ENCODE measurements at places on chromosomes 1 and 21.

- no peaks in the 10 kb centered on the region for H3K4me1 ChIP-seq
- H3K27ac ChIP-seq = no peak overlapping the region
- H3K4me3 ChIP-seq = no peak overlapping the region
Observed at GRCh38 chr1:20160034-20160433, 20.9 kb downstream of the PLA2G2F start.

DNA sequence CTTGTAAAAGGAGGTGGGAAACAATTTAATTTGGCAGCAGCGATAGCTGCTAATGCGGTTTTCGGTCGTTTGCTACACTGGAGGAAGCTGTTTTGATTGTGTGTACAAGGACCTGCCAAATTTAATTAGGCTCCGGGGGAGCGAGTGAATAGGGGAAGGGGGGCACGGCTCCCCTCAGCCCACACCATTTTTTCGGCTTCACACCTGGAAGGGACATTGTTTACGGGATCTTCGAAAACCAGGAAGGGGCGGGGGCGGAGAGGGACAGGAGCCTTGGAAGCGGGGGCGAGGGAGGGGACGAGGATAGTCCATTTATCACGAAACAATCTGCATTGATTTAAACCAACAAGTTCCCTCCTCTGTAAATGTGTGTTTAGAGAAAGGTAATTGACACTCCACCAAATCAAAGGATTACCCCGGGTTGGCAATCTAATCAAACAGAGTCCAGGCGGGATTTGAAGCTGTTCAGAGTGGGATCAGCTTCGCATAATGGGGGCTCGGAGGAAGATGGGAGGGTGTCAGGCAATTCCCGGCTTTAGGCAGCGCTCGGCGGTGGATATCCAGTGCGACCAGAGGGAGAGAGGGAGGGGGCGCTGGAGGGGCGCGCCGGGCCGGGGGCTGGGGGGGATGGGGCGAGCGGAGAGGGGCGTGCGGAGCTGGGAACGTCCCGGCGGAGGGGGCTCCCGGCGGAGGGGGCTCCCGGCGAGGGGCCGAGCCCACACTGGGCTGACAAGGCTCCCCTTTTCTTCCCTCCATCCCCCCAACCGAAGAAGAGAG lies 9.8 kb downstream of the PAX7 start:
- peaks cover 100% of the 10 kb centered on the region for H3K27me3 ChIP-seq
- no peak overlapping the region for H3K27ac ChIP-seq
- DNase-seq = no peak
- no peaks in the 10 kb centered on the region for H3K36me3 ChIP-seq

GRCh38 chr1:65001231-65001792 lies 35.0 kb upstream of the JAK1 start:
- no peaks in the 10 kb centered on the region for H3K27me3 ChIP-seq
- peak overlapping the region; percentile 71 for H3K4me3 ChIP-seq
- peaks cover 22% of the 10 kb centered on the region for H3K4me1 ChIP-seq
- DNase-seq = peak; percentile 53
- peak overlapping the region; percentile 73 for H3K27ac ChIP-seq
- peaks cover 12% of the 10 kb centered on the region for H3K36me3 ChIP-seq

GRCh38 chr1:51919684-51920083 lies 41.2 kb upstream of the NRDC start:
- no peak overlapping the region for H3K4me3 ChIP-seq
- H3K27me3 ChIP-seq = peaks cover 65% of the 10 kb centered on the region
- no peaks in the 10 kb centered on the region for H3K4me1 ChIP-seq
- DNase-seq = no peak
- H3K36me3 ChIP-seq = no peaks in the 10 kb centered on the region
- no peak overlapping the region for H3K27ac ChIP-seq

DNA sequence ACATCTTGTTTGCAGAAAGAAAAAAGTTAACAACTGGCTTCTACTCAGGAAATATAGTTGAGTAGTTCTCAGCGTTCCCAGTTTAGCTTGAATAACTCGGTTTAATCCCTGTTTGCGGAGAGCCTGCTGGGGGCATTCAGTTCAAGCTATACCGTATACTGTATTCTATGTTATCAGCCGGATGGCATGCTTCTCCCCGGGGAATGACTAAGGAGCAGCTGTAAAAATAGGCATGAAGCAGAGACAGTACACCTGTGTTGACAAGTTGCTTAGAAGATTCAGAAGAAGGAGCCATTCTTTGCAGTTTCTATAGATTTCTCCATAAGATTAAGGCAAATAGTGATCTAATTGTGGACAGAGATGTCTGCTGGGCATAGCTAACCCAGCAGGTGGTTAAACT lies 267.8 kb upstream of the NCAM2 start:
- H3K27ac ChIP-seq = no peak overlapping the region
- H3K4me1 ChIP-seq = no peaks in the 10 kb centered on the region
- DNase-seq = no peak
- no peaks in the 10 kb centered on the region for H3K36me3 ChIP-seq
- H3K27me3 ChIP-seq = no peaks in the 10 kb centered on the region

GRCh38 chr1:219210067-219210466 lies 36.4 kb downstream of the LYPLAL1 start:
- H3K4me1 ChIP-seq = no peaks in the 10 kb centered on the region
- H3K27me3 ChIP-seq = no peaks in the 10 kb centered on the region
- H3K36me3 ChIP-seq = no peaks in the 10 kb centered on the region
- no peak for DNase-seq
- no peak overlapping the region for H3K27ac ChIP-seq
- H3K4me3 ChIP-seq = no peak overlapping the region

GRCh38 chr1:35683012-35683411 lies 35.7 kb downstream of the C1orf216 start:
- DNase-seq = no peak
- H3K36me3 ChIP-seq = no peaks in the 10 kb centered on the region

DNA sequence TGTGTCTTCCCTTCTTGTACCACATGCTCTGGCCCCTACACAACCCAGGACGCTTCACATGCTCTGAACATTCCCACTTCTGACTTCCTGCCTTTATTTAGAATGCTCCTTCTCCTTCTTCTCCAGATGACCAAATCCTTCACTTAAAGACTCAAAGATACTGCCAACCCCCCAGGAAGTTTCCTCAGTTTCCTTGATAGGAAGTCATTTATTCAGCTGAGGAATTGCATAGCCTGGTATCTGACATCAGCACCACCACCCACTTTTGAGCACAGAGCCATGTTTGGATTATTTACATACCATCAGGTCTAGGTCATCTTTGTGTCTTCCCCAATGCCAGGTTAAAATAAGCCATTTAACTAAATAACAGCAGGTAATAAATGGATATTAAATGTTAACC lies 42.4 kb downstream of the GFI1 start:
- no peak for DNase-seq
- H3K27ac ChIP-seq = no peak overlapping the region
- H3K4me3 ChIP-seq = no peak overlapping the region
- no peaks in the 10 kb centered on the region for H3K27me3 ChIP-seq
- peaks cover 3% of the 10 kb centered on the region for H3K4me1 ChIP-seq
- peaks cover 2% of the 10 kb centered on the region for H3K36me3 ChIP-seq

DNA sequence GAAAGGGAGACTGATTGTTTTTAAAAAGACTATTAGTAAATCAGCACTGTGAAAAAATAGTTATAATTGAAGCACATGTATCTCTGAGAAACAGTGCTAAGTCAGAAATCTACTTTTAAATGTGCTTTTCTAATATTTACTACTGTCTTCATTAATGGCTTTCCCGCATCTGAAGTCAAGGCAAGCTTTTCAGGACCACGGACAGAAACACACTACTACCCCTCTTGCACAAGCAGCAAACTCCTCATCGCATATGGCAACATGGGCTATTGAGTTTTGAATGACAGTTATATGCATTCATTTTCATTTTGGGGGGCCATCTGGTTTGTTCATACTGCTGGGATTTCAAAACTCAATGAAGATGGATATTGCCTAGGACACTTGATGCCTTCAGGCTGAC lies 433.4 kb upstream of the CAMK1G start:
- no peak for DNase-seq
- H3K4me3 ChIP-seq = no peak overlapping the region
- H3K27ac ChIP-seq = no peak overlapping the region
- no peaks in the 10 kb centered on the region for H3K27me3 ChIP-seq
- H3K36me3 ChIP-seq = no peaks in the 10 kb centered on the region

DNA sequence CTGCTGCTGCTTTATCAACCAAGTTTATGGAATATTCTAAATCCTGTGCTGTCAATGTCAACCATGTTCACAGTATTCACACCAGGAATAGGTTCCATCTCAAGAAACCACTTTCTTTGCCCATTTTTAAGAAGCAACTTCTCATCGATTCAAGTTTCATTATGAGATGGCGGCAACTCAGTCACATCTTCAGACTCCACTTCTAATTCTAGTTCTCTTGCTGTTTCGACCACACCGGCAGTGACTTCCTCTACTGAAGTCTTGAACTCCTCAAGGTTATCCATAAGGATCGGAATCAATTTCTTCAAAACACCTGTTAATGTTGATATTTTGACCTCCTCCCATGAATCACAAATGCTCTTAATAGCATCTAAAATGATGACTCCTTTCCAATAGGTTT lies 39.7 kb upstream of the IFNLR1 start:
- no peak overlapping the region for H3K27ac ChIP-seq
- peaks cover 3% of the 10 kb centered on the region for H3K4me1 ChIP-seq
- peaks cover 17% of the 10 kb centered on the region for H3K27me3 ChIP-seq
- H3K36me3 ChIP-seq = no peaks in the 10 kb centered on the region
- no peak for DNase-seq

DNA sequence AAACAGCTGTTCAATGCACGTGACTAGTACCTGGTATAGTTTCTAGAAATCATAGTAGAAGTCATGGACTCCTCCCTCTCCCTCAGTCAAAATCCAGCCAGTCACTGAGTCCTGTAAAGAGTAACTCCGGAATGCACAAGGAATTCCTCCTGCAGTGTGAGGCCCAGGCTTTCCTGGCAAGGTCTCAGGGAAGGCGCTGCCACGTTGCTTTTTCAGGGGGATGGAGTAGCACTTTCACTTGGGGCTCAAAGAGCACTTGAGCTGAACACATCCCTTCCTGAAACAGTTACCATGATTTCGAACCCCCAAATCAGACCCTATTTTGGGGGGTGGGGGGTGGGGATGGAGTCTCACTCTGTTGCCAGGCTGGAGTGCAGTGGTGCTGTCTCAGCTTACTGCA lies 26.4 kb upstream of the LRRC8D start:
- no peak overlapping the region for H3K4me3 ChIP-seq
- no peaks in the 10 kb centered on the region for H3K36me3 ChIP-seq
- no peaks in the 10 kb centered on the region for H3K27me3 ChIP-seq
- no peak overlapping the region for H3K27ac ChIP-seq

GRCh38 chr1:87091425-87091824 lies 177.0 kb downstream of the HS2ST1 start:
- H3K4me3 ChIP-seq = no peak overlapping the region
- H3K27me3 ChIP-seq = no peaks in the 10 kb centered on the region
- H3K36me3 ChIP-seq = no peaks in the 10 kb centered on the region
- H3K4me1 ChIP-seq = no peaks in the 10 kb centered on the region

DNA sequence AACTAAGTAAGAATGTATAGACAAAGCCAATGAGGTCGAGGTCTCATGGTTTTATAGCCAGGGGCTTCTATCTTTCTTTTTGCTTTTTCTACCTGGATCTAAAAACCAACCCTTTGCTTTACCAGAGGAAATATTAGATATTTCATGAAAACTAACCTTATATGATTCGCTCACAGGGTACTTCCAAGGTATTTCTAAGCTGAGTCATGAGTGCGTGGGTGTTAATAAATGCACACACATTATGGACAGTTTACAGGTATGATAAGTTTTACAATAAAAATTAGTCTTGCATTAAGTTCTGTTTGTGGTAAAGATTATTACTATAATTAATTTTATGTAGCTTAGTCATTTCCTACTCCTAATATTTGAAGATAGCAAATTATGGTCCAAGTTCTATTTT lies 217.2 kb downstream of the CHRM3 start:
- no peak overlapping the region for H3K4me3 ChIP-seq
- no peaks in the 10 kb centered on the region for H3K36me3 ChIP-seq
- no peaks in the 10 kb centered on the region for H3K4me1 ChIP-seq
- DNase-seq = no peak
- H3K27me3 ChIP-seq = peaks cover 4% of the 10 kb centered on the region
